ENCODE measurements at places on chromosomes 13 and 19. TPM values are rescaled to one million over a fixed set of nuclear protein-coding genes. Genes with fewer than 3 reads are reported as not detected.

Gene KIR2DL4
- total RNA-seq = not detected

Gene MIDN
- total RNA-seq = 30.3 TPM

Gene PRODH2
- not detected for total RNA-seq

Gene CLIP3
- 2.4 TPM for total RNA-seq

Gene CEACAM3
- total RNA-seq = not detected

All from CD4-positive, alpha-beta memory T cell (primary cell).